Non-pigmented ciliary epithelial cell (primary cell): ENCODE measurements at places on chromosomes 2 and 18.
A peak's percentile ranks its signal among the peaks of the same experiment; 100 is the strongest.

DNA sequence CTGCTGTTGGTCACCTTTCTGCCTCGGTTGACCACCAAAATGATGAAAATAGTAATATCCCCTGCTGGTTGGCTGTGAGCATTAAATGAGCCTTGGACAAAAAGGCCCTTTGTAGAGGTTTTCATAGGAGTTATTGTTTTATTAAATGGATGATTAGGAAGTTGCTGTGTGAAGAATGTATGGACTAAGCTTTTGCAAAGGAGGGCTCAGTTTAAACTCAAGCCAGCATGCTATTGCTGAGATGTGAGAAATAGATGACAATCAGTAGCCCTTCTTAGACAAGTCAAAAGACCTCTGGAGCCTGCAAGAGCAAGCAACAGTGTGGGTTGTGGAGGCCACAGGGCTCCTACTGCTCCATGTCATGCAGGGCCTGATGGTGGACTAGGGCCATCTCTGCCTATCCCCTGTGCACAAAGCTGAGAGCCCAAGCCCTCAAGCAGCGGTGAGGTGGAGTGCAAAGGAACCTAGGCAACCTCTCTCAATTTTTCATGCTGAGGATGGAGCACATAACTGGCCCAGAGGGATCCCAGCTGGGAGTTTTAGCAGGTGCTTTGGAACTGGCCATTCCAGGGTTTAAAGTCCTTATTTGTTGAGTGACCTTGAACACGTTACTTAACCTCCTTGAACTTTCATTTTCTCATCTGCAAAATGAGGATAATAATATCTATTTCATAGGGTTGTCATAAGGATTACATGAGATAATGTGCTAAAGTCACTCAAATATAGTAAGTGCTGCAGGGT is 37.1 kb downstream of the FOSL2 start:
- DNase-seq, result no peak

- DNase-seq, result peak; percentile 38
Observed at GRCh38 chr2:209471037-209471436, 47.2 kb downstream of the MAP2 start.

DNA sequence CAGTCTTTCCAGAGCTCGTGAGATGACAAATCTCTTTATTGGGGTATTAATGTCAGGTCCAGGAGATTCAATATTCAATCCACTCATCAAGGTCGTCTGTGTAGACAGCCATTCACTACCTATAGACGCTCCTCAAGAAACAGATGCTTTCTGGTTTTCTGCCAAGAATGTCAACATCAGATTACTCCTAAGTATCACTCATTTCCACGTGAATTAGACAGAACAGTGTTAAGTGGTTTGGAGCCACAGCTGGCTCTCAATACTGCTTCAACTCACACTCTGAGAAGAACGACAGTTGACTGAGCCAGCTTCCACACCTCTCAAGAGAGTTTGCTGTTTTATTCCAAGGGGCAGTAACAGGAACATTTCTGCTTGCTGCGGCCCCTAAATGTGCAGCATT is 113.5 kb upstream of the NEDD4L start:
- DNase-seq, result no peak

GRCh38 chr2:17646838-17647701 is 106.5 kb downstream of the SMC6 start:
- DNase-seq, result no peak

GRCh38 chr2:127701651-127702394 is 526 bp downstream of the SFT2D3 start:
- no peak for DNase-seq

DNA sequence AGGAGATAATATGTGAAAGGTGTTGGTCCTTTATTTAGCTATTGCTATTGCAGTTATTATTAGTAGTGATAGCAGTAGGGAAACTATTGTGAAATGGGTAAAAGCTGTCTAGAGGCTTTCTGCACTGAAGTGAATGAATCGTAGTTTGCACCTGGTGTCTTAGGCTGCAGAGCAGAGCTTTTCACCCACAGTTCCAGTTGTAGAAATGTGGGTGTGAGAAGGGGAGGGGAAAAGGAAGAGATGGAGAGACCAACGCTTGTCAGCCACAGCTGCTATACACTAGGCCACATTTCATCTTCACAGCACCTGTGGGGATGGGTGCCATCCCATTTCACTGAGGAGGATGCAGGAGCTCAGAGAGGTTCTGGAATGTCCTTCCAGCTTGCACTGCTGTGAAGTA is 50.0 kb downstream of the TRPM8 start:
- no peak for DNase-seq

GRCh38 chr2:238305092-238305862 is 15.0 kb upstream of the TRAF3IP1 start:
- DNase-seq, result no peak

GRCh38 chr2:20230114-20230425 is 5.1 kb upstream of the SDC1 start:
- DNase-seq, result no peak

- no peak for DNase-seq
Observed at GRCh38 chr2:71933467-71934319, 214.0 kb downstream of the CYP26B1 start.

DNA sequence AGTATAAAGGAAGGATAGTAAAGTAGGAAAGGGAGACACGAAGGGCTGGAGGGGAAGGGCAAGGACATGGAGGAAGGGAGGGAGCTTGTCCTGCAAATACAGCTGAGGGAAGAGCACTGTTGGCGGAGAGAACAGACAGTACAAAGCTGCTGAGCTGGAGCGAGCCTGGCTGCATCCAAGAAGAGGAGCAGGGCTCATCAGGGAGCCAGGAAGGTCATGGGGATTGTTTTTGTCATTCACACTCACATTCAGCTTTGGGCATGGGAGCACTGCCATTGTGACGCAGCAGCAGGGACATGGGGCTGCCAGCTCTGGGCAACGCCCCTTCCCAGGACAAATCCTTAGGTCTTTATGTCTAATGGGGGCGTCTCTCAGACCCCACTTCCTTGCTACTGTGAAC is 125.1 kb downstream of the COPS8 start:
- no peak for DNase-seq

- DNase-seq, result peak; percentile 67
Observed at GRCh38 chr2:65749545-65749944, 317.1 kb upstream of the SPRED2 start.

GRCh38 chr2:203909261-203909967 is 27.1 kb upstream of the ICOS start:
- DNase-seq, result peak; percentile 50

- DNase-seq, result no peak
Observed at GRCh38 chr2:62467100-62467474, 38.9 kb downstream of the TMEM17 start.

GRCh38 chr2:104249629-104250028 is 604.3 kb upstream of the POU3F3 start:
- DNase-seq, result no peak

DNA sequence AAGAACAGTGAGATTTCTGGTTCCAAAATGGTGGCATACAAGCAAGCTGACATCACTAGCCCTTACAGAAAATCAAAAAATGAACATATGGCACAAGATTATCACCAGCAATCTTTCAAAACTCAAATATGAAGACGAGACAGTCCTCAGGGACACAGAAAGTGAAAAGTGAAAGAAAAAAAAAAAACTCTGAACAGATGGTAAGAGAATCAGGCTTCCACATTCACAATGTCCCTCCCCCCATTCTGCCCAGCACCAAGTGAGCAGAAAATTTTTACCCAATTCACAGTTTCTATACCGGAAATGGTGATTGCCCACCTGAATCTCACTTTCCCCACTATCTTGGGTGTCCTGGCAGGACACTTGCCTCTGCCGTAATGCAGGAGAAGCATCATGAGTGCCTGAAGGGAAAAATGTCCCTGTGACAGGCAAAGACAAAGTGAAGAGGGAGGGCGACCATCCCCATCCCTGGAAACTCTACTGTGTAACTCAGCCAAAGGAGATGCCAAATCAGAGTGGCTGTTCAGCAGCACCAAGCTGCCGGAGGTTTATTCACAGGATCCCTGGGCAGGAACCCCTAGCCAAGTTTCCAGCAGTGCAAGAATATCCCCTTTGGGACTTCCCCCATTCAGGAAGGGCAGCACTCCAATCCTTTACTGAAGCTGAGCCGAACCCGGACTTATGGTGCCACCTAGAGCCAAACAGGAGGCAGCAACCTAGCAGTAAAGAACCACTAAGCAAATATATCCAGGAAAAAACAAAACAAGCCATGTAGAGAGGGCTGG is 312.2 kb downstream of the LRATD1 start:
- peak; percentile 1 for DNase-seq

DNA sequence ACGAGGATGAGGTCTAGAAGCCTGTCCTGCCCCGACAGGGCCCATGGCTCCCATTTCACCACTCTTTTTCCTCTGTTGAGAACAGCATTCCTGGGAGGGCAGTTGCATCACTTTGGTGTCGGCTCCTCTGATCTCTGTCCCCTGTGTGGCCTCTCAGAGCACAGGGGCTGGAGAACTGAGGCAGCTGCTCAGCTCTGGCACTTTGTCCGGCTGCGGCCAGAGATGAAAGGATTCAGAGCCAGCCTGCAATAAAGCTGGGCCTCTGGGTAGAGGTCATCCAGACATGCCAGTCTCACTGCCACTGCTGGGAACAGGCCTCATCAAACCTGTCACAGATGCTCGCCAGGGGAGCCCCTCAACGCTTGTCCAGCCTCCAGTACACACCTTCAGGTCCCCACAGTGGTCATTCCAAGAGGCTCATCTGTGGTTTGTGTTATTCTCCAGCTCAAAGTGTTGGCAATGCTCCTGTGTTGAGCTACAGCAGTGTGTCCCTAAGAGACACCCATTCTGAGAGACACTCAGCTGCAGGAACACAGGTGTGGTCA is 13.1 kb upstream of the ROCK2 start:
- DNase-seq, result no peak
